ENCODE measurements at places on chromosomes 2 and 18.

- DNase-seq: no peak
Measured at GRCh38 chr18:37260367-37261093, 305.1 kb downstream of the CELF4 start.

- DNase-seq: no peak
Measured at GRCh38 chr2:219887870-219888269, 260.4 kb downstream of the SLC4A3 start.

DNA sequence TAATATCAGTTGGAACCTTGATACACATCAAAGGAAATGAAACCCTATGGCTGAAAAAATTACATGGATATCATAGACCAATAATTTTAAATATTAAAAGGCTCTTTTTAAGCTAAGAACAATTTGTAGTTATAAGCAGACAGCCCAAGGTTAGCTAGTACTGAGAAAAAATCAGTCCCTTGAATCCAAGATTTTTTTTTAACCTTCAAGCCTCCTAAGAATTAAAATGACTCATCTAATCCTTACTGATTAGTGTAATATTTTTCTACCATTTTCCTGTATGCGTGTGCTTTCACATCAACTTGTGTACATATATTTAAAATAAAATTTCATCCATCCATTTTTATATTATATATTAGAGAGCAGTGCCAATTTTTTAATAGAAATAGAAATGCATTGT is 1004.9 kb upstream of the ZEB2 start:
- no peak for DNase-seq

DNA sequence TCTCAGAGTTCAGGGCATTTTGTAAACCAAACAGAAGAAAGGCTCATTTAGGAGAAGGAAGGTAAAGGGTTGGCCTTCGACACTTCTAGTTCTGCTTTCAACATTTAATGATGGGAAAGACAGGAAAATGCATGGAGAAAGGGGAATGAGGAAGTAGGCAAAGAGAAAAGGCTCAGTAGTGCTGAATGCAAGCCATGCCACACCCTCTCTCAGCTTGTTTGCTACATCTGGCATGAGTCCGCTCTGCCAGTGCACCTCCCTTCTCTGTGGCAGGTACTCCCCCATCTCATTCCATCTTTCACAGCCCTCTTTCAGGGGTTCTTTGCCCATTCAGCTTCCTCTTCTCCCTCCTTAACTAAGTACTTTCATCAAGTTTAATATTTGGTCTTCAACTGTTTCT is 120.9 kb upstream of the ITGB6 start:
- DNase-seq: no peak

- no peak for DNase-seq
Measured at GRCh38 chr2:47842846-47843245, 59.9 kb downstream of the MSH6 start.

DNA sequence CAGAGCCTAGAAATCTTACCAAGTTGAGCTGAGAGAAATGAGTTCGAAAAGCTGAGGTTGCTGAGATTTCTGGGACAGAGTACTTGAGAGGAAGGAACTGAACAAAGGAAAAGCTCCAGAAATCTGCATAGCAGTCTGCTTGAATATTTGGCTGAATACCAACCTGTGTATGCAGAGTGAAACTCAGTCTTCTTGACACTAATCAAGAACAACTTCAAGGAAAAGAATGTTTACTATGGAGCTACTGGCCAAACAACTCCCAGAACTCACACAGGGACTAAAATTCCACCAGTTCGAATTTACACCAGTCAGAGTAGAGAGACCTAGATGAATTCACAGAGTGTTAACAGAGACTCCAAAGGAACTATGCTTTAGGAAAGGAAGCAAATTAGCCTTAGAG is 66.5 kb downstream of the USP37 start:
- DNase-seq: no peak

GRCh38 chr2:26590508-26590907 is 50.7 kb downstream of the CIB4 start:
- DNase-seq: no peak

GRCh38 chr2:30410217-30410616 is 36.8 kb upstream of the LCLAT1 start:
- peak; percentile 68 for DNase-seq

DNA sequence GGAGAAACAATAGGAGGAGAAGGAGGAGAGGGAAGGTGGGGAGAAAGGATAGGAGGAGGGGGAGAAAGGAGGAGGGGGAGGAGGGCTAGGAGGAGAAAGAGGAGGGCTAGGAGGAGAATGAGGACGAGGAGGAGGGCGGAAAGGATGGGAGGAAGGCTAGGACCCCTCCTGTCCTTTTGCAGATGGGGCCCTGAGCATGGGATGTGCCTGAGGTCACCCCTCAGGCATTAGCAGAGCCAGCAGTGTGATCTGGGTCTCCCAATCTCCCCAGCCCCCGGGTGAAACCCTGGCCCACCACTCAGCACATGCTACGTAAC is 601 bp upstream of the ANO7 start:
- no peak for DNase-seq

DNA sequence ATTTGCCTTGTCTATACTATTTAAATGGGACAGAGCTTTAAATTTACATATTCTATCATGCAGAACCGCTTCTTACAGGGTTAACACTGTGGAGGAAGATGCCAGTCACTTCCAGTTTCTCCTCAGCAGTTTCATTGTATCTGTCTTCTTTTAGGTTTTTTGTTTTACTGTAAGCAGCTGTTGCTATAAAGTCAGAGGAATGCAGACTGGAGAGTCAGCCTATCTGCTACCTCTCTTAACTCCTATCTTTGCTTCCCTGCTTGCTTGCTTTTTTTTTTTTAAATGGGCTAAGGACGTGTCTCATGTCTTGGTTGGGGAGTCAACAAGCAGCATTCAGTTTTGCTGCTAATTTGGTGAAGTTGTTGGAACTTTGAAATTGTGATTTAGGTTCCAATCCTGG is 8.9 kb downstream of the EPC2 start:
- no peak for DNase-seq

DNA sequence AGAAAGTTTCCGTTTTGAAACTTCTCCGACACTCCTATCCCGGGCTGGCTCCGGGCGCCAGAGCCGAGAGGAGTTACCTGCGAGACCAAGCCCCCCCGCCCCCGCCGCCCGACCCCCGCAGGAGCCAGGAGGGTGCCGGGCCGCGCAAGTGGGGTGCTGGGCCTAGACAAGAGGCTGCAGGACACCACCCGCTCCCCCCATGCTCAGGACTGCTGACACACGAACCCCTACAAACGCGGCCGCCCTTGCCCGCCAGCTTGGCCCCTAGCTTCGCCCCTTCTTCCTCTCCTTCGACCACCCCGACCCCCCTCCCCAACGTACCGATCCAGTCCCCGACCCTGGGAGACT is 497 bp downstream of the PLA2R1 start:
- no peak for DNase-seq

DNA sequence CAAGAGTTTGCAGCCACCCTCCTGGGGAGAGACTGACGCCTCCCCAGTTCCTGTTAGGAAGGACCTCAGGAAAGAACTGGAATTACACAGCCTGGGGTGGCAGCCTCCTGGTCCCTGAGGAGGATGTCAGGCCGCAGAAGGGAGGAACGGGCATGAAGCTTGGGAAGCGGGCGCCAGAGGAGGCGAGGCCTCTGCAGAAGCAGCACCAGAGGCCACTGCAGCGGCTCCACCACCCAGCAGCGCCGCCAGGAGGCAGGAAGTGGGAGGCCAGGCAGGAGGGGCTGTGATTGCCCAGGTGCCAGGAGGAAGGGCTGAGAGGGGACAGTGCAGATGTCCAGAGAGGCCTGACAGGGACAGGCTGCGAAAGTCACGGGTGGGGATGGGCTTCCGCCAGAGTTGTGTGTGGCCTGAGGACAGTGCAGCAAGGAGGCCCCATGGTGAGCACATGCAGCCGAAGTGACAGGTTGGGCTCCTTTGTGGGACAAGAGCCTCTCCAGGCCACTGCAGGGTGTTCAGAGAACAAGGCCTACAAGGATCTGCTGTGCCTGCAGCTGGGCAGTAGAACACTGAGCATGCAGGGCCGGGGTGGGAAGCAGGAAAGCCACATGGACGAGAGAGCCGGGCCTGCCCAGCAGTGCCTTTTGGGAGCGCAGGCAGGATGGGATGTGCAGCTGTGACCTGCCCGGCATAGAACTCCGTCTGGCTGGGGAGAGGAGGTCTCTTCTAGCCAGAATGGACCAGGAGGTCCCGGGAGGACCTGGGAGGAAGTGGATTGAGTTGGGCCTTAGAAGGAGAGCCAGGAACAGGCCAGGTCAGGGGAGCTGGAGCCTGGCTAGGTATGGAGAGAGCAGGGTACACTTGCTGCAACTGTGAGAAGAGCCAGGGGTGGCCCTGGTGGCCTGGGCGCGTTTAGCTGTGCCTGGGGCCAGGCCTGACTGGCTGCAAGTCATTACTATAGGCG is 39.1 kb upstream of the ALPP start:
- peak; percentile 52 for DNase-seq

GRCh38 chr2:164816046-164816445 is 25.6 kb downstream of the COBLL1 start:
- no peak for DNase-seq

DNA sequence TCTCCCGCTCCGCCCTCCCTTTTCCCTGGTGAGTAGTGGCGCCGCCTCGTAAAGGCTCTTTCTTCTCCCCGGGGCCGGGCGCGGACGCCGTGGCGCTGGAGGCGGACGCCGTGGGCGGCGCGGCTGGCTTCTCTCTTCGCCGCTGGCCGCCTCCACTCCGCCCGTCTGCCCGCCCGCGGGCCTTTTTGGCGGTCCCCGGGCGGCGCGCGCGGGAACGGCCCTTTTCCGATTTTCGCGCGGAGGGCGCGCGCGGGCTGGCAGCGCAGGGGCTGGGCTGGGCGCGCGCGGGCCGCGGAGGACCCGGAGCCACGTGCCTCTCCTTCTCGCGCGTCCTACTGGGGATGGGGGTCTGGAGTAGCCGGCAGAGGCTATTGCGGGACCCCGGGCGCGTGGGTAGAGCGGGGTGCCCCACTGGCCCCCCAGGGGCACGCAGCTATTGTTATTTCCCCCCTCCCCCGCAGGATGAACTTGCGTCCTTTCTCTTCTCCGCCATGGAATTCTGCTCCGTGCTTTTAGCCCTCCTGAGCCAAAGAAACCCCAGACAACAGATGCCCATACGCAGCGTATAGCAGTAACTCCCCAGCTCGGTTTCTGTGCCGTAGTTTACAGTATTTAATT is 472 bp downstream of the SLC20A1 start:
- DNase-seq: no peak

DNA sequence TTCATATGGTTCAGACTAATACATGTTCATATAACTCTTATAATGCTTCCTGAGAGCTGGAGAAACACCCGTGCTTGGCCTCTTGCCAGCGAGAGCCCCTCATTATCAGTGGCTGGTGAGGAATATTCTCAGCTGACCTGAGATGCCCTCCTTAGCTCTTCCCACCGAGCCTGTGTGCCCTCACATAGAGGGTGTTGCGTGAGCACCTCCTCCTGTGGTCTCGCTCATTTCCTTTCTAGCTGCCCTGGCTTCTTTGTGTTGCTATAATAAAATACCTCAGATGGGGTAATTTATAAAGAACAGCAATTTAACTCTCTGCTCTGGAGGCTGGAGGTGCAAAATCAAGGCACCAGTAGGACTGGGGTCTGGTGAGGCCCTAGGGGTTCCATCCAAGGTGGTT is 80.5 kb upstream of the ALKAL2 start:
- no peak for DNase-seq

DNA sequence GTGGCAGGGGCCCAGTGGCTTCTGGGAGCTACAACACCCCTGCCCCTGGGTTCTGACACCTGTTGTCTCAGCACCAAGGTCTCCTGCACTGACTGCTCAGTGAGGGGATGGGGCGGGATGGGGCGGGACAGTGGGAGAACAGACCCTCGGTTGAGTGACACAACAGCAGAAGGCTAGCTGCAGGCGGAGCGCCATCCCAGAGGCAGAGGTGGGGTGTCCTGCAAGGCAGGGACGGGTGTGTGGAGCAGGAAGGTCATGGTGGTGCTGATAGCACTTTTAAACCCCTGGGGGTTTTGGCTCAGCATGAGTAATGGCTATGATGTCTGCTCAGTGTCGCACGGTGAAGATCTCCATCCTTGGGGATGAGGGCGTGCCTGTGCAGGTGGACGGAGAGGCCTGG is 105.1 kb downstream of the DGKD start:
- no peak for DNase-seq

- no peak for DNase-seq
Measured at GRCh38 chr18:7000484-7001096, 117.0 kb downstream of the LAMA1 start.

- no peak for DNase-seq
Measured at GRCh38 chr2:127650041-127650784, 4.3 kb downstream of the GPR17 start.

- DNase-seq: no peak
Measured at GRCh38 chr2:176821350-176821749, 391.2 kb upstream of the HNRNPA3 start.

DNA sequence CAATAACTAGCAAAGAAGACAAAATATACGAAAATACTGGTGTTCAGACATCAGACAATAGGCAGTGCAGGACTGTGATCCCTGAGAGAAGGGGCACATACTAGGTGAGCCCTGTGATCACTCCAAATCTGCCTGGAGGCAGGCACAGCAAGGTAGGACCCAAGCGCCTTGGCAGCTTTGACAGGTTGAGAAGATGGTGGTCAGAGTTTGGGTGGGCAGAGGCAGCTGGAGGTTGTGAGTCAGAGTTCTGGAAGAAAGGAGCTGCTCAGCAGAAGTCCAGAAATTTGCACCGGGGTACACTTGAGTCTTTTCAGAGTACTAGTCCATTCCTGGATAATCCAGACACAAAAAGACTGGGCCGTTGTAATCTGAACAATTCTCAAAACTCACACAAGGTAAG is 14.0 kb downstream of the KIF1A start:
- DNase-seq: no peak

DNA sequence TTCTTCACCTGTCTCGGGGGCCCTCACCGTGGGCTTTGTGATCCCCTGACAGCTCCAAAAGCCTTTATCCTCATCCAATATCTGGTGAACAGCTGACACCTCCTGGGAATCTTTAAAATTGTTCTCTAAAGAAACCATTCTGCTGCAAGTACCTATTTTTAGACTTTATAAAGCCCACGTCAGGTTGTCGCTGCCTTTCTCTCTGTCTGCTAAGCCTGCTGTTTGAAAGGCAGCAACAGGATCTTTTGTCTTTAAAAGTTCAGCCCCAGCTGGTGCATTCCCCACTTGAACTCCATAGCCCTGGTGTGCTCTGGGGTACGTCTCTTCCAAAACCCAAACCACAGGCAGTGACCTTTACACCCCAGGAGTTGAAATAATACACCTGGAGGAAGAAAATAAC is 145.0 kb downstream of the NEDD4L start:
- no peak for DNase-seq

GRCh38 chr2:171319164-171319810 is 114.5 kb downstream of the METTL8 start:
- peak; percentile 65 for DNase-seq
